ENCODE measurements at places on chromosomes 1 and 21.
A peak's percentile ranks its signal among the peaks of the same experiment; 100 is the strongest.

DNA sequence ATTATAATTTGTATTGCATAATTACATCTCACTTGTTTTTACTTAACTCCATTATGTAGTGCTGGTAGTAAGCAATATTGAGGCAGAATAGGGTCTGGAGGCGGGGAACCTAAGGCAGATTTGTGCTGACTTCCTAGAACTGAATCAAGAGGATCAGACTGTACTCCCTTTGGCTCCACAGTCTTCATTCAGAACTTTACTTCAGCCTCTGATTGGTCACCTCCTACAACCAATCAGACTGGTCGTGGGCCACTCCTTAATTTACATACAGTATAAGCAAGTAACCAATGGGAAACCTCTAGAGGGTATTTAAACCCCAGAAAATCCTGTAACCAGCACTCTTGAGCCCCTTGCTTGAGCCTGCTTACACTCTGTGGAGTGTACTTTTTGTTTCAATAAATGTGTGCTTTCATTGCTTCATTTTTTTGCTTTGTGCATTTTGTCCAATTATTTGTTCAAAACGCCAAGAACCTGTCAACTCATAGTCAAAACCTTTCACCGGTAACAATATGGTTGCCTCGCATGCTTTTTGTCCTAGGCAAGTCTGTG, 31.6 kb downstream of the ZBTB8OS start:
- no peak for DNase-seq

GRCh38 chr1:35443768-35444518, 113.3 kb downstream of the KIAA0319L start:
- DNase-seq = no peak

DNA sequence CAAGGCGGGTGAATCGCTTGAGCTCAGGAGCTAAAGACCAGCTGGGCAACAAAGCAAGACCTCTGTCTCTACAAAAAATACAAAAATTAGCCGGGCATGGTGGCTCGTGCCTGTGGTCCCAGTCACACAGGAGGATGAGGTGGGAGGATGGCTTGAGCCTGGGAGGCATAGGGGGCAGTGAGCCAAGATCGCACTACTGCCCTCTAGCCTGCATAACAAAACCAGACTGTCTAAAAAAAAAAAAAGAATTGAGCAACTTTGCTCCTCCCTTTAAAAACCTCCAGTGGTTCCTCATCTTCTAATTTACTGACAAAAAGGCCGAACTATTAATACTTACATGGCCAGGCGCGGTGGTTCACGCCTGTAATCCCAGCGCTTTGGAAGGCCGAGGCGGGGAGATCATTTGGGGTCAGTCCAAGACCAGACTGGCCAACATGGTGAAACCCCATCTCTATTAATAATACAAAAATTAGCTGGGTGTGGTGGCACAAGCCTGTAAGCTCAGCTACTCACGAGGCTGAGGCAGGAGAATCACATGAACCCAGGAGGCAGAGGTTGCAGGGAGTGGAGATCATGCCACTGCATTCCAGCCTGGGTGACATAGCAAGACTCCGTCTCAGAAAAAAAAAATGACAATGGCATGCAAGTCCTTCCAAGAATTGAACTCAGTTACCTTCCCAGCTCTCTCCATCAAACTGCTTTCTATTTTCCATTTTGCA, 4.4 kb downstream of the ACBD3 start:
- DNase-seq = peak; percentile 39

GRCh38 chr1:200684015-200684414, 14.3 kb upstream of the DDX59 start:
- DNase-seq = no peak

GRCh38 chr1:247301176-247301540, 30.5 kb downstream of the ZNF496 start:
- no peak for DNase-seq

Measured in femur (tissue), 1 donor.